ENCODE measurements at places on chromosomes 12 and 14.
A peak's percentile ranks its signal among the peaks of the same experiment; 100 is the strongest.

- DNase-seq: no peak
These were observed 381 bp downstream of the YY1 start for GRCh38 chr14:100239211-100239839.

- DNase-seq: no peak
These were observed at the start of gene EID3 for GRCh38 chr12:104303538-104304151. TSS of gene EID3 (plus strand) at chr12:104303739. CDS start at chr12:104303935, 196 bp downstream.

DNA sequence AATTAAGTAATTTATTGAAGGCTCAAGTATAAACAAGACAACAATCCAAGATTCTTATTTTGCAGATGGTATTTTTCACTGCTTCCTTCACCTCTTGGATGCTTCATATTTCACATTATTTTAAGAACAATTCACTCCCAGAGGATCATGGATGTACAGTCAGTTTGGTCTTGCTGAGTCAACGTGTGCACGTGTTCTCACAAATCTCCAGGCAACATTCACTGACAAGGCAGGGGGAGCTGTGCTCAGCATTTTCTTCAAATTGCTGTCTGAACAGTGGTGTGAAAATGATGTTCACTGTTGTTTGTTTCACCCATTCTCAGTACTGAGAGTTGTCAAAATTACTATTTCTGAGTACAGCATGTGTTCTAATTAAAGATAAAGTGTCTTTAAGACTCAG lies 118.3 kb upstream of the SLC38A4 start:
- no peak for DNase-seq

GRCh38 chr12:70459786-70460185 lies 93.7 kb downstream of the KCNMB4 start:
- no peak for DNase-seq

GRCh38 chr14:66219886-66220285 lies 266.3 kb upstream of the CCDC196 start:
- DNase-seq: no peak

- DNase-seq: no peak
These were observed 42.6 kb upstream of the HIF1A start for GRCh38 chr14:61652526-61653262.

GRCh38 chr12:115223991-115224390 lies 540.0 kb upstream of the TBX3 start:
- DNase-seq: no peak

- DNase-seq: no peak
These were observed 98.3 kb downstream of the SPTSSA start for GRCh38 chr14:34363733-34364134.

GRCh38 chr14:78153064-78153341 lies 17.2 kb upstream of the NRXN3 start:
- DNase-seq: no peak

DNA sequence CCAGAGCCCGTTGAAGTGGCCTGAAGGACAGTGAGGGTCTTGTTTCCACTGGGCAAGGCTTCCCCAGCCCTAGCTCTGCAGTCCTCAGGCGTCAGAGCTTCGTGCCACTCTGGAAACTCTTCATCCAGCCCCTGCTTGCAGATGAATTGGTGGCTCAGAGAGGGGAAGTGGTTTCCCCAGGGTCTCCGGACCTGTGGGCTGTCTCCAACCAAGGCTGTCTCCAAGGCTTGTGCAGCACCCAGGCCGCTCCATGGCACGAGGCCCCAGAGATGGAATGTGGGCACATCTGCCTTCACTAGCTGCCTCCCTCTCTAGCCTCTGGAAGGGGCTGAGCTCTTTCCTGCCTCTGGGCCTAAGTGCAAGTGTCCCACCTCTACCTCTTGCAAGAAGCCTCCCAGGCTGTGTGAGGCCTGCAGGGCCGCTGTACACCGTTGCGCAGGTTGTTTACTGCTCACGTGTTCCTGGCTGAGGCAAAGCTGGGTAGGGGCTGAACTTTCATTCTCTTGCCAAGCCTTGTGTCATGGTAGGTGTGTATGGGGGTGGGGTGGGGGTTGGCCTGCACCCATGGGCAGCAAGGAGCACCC lies 11.1 kb downstream of the RIN3 start:
- no peak for DNase-seq

DNA sequence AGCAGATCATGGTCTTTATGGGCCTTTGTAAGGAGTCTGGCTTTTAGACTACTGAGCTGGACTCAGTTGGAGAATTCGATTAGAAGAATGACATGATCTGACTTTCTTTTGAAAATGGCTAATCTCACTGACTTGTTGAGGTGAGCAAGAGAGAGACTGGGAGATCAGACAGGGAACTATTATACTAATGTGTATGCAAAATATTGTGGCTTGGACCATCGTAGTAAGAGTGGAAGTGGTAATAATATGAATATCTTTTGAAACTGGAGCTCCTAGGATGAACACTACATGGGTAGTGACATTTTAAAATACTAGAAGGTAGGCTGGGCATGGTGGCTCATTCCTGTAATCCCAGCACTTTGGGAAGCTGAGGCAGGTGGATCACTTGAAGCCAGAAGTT lies 56.2 kb upstream of the CCT2 start:
- no peak for DNase-seq

DNA sequence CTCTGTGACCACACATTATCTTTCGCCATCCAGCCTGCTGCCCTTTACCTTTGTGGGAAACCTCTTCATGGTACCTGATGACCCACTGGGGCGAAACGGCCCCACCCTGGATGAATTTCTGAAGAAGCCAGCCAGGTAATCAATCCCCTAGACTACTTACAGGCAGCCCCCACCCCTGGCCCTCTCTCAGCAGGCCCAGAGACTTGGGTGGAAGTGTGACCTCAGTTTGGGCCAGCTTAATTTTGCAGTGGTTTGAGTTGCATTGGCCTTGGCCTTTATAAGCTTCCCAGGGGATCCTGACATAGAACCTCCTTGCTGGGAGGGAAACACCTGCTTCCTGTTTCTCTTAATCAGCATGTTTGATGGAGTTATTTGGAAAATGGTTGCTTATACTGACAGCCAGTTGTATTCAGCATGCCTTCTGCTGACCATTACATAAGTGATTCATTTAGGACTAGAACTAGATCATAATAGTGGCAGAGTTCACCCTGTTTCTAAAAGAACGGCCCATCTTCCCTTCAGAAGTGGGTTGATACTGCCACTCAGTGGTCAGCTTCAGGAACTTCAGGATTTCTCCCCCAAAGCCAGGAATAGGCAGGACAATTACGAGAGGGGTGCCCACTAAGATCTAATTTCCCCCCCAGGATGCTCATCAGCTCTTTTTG lies 6.1 kb downstream of the SDR39U1 start:
- DNase-seq: peak; percentile 56

DNA sequence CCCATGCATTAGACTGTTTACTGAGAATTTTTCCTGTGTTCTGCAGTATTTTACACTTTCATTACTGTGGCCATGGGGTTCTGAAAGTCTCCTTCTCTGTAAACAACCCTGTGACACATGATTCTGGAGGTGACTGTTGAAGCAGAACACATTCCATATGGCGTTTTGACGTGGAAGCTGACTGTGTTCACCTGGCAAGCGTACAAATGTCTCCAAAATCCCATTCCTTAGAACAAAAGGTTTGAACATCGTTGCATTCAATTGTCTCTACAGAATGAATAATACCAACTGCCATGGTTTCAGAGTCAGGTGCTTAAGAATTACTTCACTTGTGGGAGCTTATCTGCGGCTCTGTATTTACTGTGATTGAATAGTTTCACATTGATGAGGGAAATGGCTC lies 485.6 kb upstream of the TMEM132C start:
- no peak for DNase-seq

GRCh38 chr14:53528185-53528671 lies 375.1 kb upstream of the DDHD1 start:
- no peak for DNase-seq

GRCh38 chr12:2248087-2248900 lies 195.5 kb downstream of the CACNA1C start:
- DNase-seq: peak; percentile 64

DNA sequence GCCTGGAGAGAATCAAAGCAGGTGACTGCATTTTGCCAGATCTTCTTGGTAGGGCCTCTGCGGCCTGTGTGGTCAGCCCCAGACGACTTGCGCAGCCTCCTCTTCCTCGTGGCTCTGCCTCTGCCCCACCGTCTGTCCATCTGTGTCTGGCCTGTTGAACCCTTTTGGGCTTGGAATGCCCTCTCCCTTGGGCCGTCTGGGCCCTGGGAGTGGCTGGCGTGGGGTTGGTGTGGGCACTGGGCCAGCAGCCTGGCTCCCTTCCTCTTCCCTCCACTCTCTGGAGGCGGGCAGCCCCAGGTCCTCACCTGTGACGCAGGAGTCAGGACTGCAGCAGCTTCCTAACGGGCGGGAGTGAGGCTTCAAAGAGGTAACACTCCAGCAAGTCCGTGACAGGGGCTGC lies 9.7 kb upstream of the CCDC197 start:
- no peak for DNase-seq

DNA sequence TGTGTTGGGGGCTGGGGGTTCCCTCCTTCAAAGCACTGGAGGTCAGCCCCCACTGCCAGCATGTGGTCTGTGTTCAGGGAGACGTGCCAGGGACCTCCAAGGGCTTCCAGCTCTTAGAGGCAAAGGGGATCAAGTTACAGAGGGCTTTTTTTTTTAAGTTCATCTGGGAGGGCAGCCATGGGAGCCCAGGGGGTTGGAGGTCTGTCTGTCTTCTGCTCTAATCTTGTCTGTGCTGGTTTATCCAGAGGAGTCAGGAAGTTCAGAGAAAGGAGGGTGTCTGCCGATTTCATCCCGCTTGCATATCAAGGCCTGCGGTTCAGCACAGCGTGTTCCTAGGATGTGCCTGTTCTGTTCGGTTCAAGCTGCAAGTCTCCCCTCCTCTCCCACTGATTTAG lies 72.2 kb downstream of the TMEM132C start:
- DNase-seq: no peak

DNA sequence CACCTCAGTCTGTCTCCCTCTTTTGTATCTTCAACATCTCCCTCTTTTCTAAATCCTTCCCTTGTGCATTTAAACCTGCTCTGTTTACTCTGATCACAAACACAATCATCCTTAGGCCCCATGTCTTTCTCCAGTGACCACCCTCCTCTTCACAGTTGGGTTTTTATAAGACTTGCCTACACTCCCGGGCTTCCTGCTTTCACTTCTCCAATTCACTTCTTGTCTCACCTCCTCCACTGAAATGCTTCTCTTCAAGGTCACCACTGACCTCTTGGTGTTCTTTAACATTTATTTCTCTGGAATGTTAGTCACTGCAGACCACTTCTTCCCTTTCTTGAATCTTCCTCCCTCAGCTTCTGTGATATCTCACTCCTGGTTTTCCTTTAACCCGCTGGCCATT lies 8.7 kb upstream of the SMCO2 start:
- DNase-seq: no peak

GRCh38 chr12:54333420-54334034 lies 8.6 kb downstream of the COPZ1 start:
- no peak for DNase-seq

DNA sequence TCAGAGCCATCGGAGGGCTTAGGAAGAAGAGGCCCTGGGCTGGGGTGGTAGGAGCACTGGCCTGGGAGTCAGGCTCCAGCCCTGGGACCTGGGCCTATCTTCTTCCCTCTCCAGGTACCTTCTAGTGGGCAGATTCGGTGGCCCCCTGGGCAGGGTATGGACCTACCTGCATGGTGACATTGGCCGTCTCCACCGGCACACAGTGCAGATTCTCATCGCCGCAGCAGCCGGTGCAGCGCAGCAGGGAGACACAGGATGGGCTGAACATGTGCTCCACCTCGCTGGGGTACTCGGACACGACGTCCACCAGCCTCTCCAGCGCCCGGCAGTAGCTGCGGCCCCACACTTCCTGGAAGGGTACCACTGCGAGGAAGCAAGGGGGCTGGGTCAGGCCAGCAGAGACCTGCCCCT lies 6.2 kb downstream of the PGF start:
- no peak for DNase-seq

- no peak for DNase-seq
These were observed 48.0 kb downstream of the BDKRB1 start for GRCh38 chr14:96303981-96304380.

DNA sequence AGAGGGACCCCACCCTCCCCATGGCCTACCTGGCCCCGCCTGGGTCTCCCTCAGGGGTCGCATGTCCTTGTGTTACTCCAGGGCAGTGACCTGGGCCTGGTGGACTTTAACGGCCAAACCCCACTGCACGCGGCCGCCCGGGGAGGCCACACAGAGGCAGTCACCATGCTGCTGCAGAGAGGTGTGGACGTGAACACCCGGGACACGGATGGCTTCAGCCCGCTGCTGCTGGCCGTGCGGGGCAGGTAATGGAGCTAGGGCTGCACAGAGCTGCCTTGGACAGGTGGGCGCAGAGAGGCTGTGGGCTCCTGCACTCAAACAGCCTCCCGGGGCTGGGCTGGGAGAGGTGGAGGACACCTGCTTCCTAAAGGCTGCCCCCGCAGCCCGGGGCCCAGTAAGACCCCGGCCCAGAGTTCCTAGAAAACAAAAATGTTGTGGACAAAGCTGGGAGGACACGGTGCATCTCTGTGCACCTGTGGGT lies 21.6 kb downstream of the ASPG start:
- DNase-seq: no peak

- DNase-seq: no peak
These were observed 131.0 kb upstream of the EEA1 start for GRCh38 chr12:93059925-93060665.

GRCh38 chr12:49111206-49111605 lies 559 bp upstream of the LMBR1L start:
- no peak for DNase-seq

- no peak for DNase-seq
These were observed 93.2 kb downstream of the EMP1 start for GRCh38 chr12:13289653-13290289.

GRCh38 chr12:46892034-46892705 lies 66.4 kb upstream of the SLC38A4 start:
- DNase-seq: no peak

- DNase-seq: peak; percentile 94
These were observed 1.9 kb upstream of the DYNC1H1 start for GRCh38 chr14:101962503-101962874.

GRCh38 chr12:25852792-25853191 lies 105.7 kb upstream of the RASSF8 start:
- DNase-seq: no peak

GRCh38 chr14:51950007-51950406 lies 39.3 kb upstream of the RTRAF start:
- DNase-seq: no peak

DNA sequence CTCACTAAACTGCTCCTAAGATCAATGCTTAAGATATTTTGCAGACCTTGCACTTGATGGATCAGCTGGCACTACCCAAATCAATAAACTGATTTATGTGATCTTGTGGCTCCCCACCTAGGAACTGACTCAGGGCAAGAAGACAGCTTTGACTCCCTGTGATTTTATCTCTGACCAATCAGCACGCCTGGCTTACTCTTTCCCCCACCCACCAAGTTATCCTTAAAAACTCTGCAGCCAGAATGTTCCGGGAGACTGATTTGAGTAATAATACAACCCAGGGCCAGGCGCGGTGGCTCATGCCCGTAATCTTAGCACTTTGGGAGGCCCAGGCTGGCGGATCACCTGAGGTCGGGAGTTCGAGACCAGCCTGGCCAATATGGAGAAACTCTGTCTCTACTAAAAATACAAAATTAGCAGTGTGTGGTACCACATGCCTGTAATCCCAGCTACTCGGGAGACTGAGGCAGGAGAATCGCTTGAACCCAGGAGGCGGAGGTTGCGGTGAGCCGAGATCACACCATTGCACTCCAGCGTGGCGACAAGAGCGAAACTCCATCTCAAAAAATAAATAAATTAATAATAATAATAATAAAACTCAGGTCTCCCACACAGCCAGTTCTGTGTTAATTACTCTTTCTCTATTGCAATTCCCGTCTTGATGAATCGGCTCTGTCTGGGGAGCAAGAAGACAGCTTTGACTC lies 12.0 kb downstream of the MORN3 start:
- no peak for DNase-seq

GRCh38 chr14:67533754-67534085 lies 630 bp downstream of the PLEKHH1 start:
- DNase-seq: no peak
